ENCODE measurements at places on chromosomes 3 and 15.

- DNase-seq: no peak
Measured at GRCh38 chr3:23372285-23372684, 169.2 kb downstream of the UBE2E2 start.

DNA sequence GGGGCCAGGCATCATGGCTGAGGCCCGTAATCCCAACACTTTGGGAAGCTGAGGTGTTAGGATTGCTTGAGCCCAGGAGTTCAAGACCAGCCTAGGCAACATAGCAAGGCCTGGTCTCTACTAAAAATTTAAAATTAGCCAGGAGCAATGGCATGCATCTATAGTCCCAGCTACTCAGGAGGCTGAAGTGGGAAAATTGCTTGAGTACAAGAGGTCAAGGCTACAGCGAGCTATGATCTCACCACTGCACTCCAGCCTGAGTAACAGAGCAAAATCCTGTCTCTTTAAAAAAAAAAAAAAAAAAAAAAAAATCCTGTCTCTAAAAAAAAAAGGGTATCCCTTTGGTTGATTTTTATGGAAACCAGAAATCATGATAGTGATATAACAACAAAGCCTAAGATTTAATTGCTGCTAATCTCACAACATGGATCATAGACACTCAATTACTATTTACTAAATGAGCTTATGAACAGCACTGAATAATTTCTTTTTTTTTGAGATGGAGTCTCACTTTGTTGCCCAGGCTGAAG, 12.1 kb downstream of the PCLAF start:
- no peak for DNase-seq

- no peak for DNase-seq
Measured at GRCh38 chr3:88997260-88997659, 110.2 kb upstream of the EPHA3 start.

DNA sequence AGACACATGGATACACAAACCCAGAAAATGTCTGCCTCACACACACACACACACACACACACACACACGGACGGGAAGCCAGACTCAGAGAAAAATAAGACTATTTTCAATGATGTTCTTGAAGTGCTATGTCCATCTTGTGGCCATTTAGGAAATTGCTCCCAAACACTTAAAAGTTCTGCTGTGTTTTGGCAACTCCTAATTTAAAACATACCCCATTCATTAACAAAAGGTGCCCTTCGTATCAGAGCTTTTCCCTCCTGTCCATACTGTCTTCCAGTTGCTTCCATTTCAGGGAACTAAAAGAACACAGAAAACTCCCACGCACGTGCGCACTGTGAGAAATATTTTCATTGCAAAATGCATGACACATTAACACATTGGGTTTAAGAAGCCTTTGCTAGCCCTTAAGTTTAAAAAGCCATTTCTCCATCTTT, 44.6 kb downstream of the SLC12A1 start:
- peak; percentile 28 for DNase-seq

DNA sequence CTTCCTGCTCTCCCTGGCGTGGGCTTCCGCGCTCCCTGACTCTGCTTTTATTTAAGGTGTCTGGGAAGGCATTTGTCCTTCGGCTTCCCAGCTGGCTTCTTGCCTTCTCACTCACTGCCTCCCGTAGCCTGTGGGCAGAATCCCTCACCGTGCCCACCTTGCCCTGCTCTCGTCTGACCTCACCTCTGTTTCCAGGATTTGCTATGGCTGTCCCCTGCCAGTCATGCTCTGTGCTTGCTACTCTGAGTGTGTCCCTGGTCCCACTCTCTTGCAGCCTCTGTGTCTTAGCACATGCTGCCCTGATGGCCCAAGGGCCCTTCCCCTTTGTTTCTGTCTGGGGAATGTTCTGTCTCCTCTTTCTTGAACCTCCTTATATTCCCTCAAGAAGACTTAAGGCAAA, 26.2 kb downstream of the LPP start:
- DNase-seq: no peak

- DNase-seq: no peak
Measured at GRCh38 chr3:56375654-56376053, 92.6 kb downstream of the ERC2 start.

DNA sequence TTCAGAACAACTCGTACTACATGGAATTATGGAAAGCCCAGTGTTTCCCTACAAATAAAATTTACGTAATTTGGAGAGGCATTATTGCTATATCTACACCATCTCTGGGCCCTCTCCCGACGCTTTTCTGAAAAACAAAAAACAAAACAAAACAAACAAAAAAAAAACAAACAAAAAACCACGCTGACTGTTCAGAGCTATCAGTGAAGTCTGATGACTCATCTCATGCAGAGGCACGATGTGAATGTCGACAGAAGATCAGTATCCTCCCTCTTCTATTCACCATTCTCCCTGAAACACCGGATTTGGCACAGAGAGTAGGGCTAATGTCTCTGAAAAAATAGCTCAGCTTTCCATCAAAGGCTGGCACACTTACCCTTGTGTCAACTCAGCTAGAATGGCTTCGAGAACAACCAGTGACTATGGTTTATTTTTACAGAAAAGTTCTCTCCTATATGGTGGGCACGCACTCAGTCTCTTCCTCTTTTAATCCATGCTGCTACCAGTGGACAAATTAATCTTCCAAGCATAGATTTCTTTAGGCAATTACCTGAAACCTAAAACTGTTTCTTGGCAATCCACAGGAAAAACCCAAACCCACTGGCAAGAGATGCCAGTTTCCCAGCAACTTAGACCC, 1.5 kb downstream of the CRBN start:
- DNase-seq: no peak

DNA sequence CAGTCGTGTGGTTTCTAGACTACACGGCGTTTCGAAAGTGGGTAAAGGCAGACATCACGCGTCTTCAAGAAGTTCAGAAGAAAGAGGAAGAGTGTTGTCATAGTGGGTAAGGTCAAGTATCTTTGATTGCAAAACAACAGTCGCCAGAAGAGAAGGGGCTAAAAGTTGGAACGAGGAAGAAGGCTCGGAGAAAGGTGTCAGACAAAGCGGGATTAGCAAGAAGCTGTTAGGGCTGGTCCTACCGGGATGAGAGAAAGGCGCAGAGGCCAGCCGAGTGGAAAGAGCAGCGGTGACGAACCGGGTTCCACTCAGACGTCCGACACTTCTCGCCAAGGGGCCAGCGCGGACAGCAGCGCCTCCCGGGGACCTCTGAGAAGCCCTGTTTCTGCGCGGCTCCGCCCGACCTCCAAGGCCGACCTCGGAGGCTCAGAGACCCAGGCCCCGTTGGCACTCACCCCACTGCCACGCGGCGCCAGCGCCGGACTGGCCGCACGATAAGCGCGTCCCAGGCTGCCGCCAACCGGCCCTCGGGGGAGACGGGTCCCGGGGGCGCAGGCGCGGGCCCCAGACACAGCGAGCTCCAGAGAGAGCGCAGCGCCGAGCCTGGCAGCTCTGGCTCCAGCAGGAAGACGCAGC, 436 bp downstream of the ADPGK start:
- DNase-seq: no peak

- no peak for DNase-seq
Measured at GRCh38 chr15:98809273-98809672, 160.9 kb downstream of the IGF1R start.

- DNase-seq: no peak
Measured at GRCh38 chr3:140630366-140630765, 47.5 kb upstream of the TRIM42 start.

GRCh38 chr15:90620379-90621067, 90.8 kb downstream of the CRTC3 start:
- no peak for DNase-seq
